ENCODE measurements at places on chromosomes 4 and X. TPM values are rescaled to one million over a fixed set of nuclear protein-coding genes. Genes with fewer than 3 reads are reported as not detected.

Gene TNMD
- total RNA-seq, result not detected

Gene SMIM10L2A
- 0.79 TPM for total RNA-seq

Gene ANK2
- 132 TPM for total RNA-seq

Gene ETDB
- not detected for total RNA-seq

Gene WAS
- total RNA-seq, result 0.13 TPM

Gene VCX3B
- total RNA-seq, result not detected

Gene TMSB15B
- 1.5 TPM for total RNA-seq

Gene KDR
- 13.3 TPM for total RNA-seq

Gene STK32B
- 3.2 TPM for total RNA-seq

Gene MSX1
- 1.3 TPM for total RNA-seq

Gene DDX53
- not detected for total RNA-seq

Gene RPL34
- total RNA-seq, result 462 TPM

Gene ENAM
- 0.13 TPM for total RNA-seq

Gene AFP
- total RNA-seq, result 1.1 TPM

Gene S100P
- total RNA-seq, result not detected

Gene INTS6L
- 3.6 TPM for total RNA-seq

Gene MPC1L
- total RNA-seq, result not detected

Gene TIMM8A
- 4.0 TPM for total RNA-seq

Gene SH3RF1
- total RNA-seq, result 34.4 TPM

Gene NXF3
- not detected for total RNA-seq

Gene P2RY10
- not detected for total RNA-seq

Gene MBNL3
- 1.3 TPM for total RNA-seq

Gene SLC25A6
- 200 TPM for total RNA-seq

Gene RPS6KA6
- total RNA-seq, result 2.3 TPM

Gene ZMAT1
- total RNA-seq, result 1.1 TPM

Gene FDCSP
- total RNA-seq, result not detected

Gene TAF7L
- 0.20 TPM for total RNA-seq

Gene HERC3
- 24.9 TPM for total RNA-seq

Gene IL13RA2
- total RNA-seq, result 102 TPM

Gene KLHL4
- 6.2 TPM for total RNA-seq

Gene KLKB1
- total RNA-seq, result 0.33 TPM

Gene PDE5A
- 90.4 TPM for total RNA-seq

Gene SSX4B
- not detected for total RNA-seq
